ENCODE measurements at places on chromosomes 2 and 18. TPM values are rescaled to one million over a fixed set of nuclear protein-coding genes. Genes with fewer than 3 reads are reported as not detected.

The ELOA2 gene
- not detected for total RNA-seq

The UGT1A3 gene
- total RNA-seq = not detected

The SERPINB3 gene
- not detected for total RNA-seq

The PRKCE gene
- 8.6 TPM for total RNA-seq

The CDK15 gene
- total RNA-seq = 1.1 TPM

The CD28 gene
- 3.9 TPM for total RNA-seq

The PDE1A gene
- total RNA-seq = 12.9 TPM

The INHBB gene
- 0.44 TPM for total RNA-seq

The MOCOS gene
- total RNA-seq = 0.13 TPM

The FAM228A gene
- 0.22 TPM for total RNA-seq

The EPHA4 gene
- 25.8 TPM for total RNA-seq

The THSD7B gene
- 0.93 TPM for total RNA-seq

The SLC19A3 gene
- 1.2 TPM for total RNA-seq

The POLR1A gene
- 14.4 TPM for total RNA-seq

The CPO gene
- 0.13 TPM for total RNA-seq

The MYL1 gene
- 10,096 TPM for total RNA-seq

The RAD51AP2 gene
- under 0.01 TPM for total RNA-seq

The SPATA3 gene
- not detected for total RNA-seq

The AQP12B gene
- not detected for total RNA-seq

The PLCD4 gene
- total RNA-seq = 41.8 TPM

The SLC39A10 gene
- total RNA-seq = 24.3 TPM

The TWIST2 gene
- total RNA-seq = 13.6 TPM

The IL1RL2 gene
- 0.27 TPM for total RNA-seq

The LINC00305 gene
- total RNA-seq = not detected

The CCDC74B gene
- 1.5 TPM for total RNA-seq

The LOXHD1 gene
- total RNA-seq = 1.3 TPM

The KCNF1 gene
- total RNA-seq = 2.0 TPM

The RGPD3 gene
- total RNA-seq = 0.44 TPM

The PSMG2 gene
- 61.0 TPM for total RNA-seq

The LYG2 gene
- not detected for total RNA-seq

The NR4A2 gene
- 1.0 TPM for total RNA-seq

The ABCB11 gene
- 0.04 TPM for total RNA-seq

The BOK gene
- 35.3 TPM for total RNA-seq

All from muscle of leg (tissue), 16 donors.